ENCODE measurements at places on chromosomes 7 and 10. TPM values are rescaled to one million over a fixed set of nuclear protein-coding genes. Genes with fewer than 3 reads are reported as not detected.

- DNase-seq = no peak
- no peaks in the 10 kb centered on the region for H3K4me1 ChIP-seq
- no peak overlapping the region for H3K27ac ChIP-seq
Observed at GRCh38 chr10:112265745-112266144, 17.5 kb upstream of the TECTB start.

DNA sequence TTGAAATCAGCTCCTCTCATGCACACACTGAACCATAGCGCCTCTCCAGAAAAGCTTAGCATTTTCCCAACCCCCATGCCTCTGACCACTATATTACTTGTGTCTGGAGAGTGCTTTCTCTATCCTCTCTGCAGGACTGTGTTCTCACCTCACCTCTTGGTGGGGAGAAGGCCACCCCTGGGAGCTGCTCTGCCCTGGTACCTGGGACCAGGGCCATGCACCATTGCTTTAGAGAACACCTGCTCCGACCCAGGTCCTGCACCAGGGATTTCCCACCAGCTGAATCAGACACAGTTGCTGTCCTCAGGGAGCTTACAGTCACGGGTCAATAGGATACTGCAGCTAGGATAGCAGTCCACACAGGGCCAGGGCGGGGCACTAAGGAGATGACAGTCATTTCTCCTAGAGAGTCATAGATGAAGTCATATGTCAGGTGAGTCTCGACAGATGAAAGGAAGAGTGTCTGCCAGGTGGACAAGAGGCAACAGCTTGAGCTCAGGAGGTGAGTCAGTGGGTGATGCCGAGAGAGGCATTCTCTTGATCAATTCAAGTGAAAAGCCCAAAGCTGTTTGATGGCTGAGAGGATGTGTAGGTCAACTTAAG lies 619 bp upstream of the LMTK2 start:
- peak; percentile 2 for DNase-seq
- H3K27ac ChIP-seq = peak overlapping the region; percentile 70
- H3K4me3 ChIP-seq = peak overlapping the region; percentile 98
- peaks cover 37% of the 10 kb centered on the region for H3K27me3 ChIP-seq

GRCh38 chr7:91946549-91946948 lies 5.9 kb downstream of the AKAP9 start:
- peaks cover 12% of the 10 kb centered on the region for H3K36me3 ChIP-seq
- H3K4me3 ChIP-seq = no peak overlapping the region
- peaks cover 20% of the 10 kb centered on the region for H3K4me1 ChIP-seq
- no peaks in the 10 kb centered on the region for H3K27me3 ChIP-seq

GRCh38 chr7:35424869-35425495 lies 171.1 kb upstream of the TBX20 start:
- H3K27me3 ChIP-seq = peaks cover 23% of the 10 kb centered on the region
- no peak overlapping the region for H3K4me3 ChIP-seq
- peak; percentile 15 for DNase-seq
- H3K27ac ChIP-seq = no peak overlapping the region
- no peaks in the 10 kb centered on the region for H3K4me1 ChIP-seq

- no peaks in the 10 kb centered on the region for H3K27me3 ChIP-seq
- peaks cover 6% of the 10 kb centered on the region for H3K36me3 ChIP-seq
- H3K4me1 ChIP-seq = no peaks in the 10 kb centered on the region
- DNase-seq = no peak
- no peak overlapping the region for H3K4me3 ChIP-seq
Observed at GRCh38 chr7:17832820-17833355, 107.4 kb downstream of the SNX13 start.

DNA sequence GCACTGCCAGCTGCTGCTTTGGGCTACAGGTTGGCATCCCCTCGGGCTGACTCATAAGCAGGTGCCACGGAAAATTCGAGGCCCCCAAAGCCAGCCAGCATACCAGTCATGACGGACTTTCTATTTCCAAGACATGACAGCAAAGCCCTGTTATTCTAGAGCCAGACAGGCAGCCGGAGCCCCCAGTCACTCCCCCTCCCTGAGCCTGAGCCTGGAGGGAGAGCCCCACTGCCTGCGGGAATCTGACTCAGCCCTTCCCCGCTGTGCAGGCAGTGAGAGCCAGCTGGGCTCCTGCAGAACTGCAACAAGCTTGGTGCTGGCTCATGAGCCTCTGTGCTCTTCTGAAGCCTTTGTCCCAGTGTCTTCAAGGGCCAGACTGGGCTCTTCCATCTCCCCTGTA lies 15.8 kb downstream of the BTBD16 start:
- DNase-seq = no peak
- peaks cover 50% of the 10 kb centered on the region for H3K27me3 ChIP-seq
- H3K4me3 ChIP-seq = no peak overlapping the region
- H3K36me3 ChIP-seq = no peaks in the 10 kb centered on the region
- no peak overlapping the region for H3K27ac ChIP-seq

DNA sequence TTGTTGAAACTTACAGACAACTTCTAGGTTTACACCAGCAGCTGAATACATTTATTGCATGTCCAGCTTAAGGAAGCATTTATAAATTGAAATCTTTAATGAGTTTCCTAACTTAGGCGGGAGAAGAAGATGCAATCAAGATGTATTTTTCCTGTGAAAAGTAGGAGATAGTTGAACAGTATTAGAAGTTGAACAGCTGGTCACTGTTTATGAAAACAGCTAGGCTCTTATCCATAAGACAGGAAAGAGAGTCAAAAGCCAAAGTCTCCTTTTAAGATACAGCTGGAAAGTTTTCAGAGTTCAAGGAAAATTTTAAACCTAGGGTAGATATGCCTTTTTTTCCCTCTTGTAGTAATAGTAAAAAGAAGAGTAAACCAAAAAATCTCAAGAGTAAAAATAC lies 236.1 kb upstream of the FERD3L start:
- no peaks in the 10 kb centered on the region for H3K36me3 ChIP-seq
- no peaks in the 10 kb centered on the region for H3K27me3 ChIP-seq
- DNase-seq = no peak
- H3K4me3 ChIP-seq = no peak overlapping the region
- H3K4me1 ChIP-seq = no peaks in the 10 kb centered on the region

- peaks cover 39% of the 10 kb centered on the region for H3K36me3 ChIP-seq
- no peak overlapping the region for H3K27ac ChIP-seq
- H3K4me3 ChIP-seq = no peak overlapping the region
- DNase-seq = no peak
- H3K27me3 ChIP-seq = no peaks in the 10 kb centered on the region
Observed at GRCh38 chr7:37144423-37144822, 304.2 kb downstream of the ELMO1 start.

DNA sequence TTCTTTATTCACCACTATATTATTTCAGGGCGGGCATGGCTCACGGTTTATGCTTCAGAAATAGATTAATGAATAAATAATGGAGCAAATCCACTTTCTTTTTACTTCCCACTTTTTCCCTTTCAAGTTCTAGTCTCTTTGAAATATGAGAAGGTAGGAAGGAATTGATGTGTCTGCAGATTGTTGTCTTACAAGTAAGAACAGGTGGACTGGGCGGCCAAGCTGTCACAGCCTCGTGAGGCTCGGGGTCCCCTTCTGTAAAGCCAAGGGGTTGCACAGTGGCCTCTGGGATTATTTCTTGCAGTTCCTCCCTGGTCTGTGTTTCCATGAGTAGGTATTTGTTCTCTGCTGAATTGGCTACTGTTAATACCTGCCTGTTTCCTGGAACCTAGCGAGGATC lies 11.2 kb downstream of the VWA2 start:
- H3K4me3 ChIP-seq = no peak overlapping the region
- peaks cover 3% of the 10 kb centered on the region for H3K4me1 ChIP-seq
- no peak overlapping the region for H3K27ac ChIP-seq
- no peak for DNase-seq

DNA sequence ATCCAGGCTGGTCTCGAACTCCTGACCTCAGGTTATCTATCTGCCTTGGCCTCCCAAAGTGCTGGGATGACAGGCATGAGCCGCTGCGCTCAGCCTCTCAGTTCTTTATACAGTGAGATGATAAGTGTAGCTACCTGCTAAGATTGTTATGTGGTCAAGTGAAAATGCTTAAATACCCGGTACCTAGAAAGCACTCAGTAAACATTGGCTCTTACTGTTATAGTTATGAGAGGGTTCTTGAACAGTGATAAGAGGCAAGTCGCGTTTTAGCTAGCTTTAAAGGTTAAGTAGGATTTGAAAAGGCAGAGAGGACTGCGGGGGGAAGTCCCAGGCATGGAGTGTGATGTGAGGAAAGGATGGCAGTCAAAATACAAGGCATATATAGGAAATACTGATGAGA lies 4.5 kb downstream of the ZKSCAN1 start:
- H3K27ac ChIP-seq = peak overlapping the region; percentile 65
- H3K4me1 ChIP-seq = peaks cover 33% of the 10 kb centered on the region
- H3K4me3 ChIP-seq = no peak overlapping the region
- H3K27me3 ChIP-seq = no peaks in the 10 kb centered on the region
- H3K36me3 ChIP-seq = no peaks in the 10 kb centered on the region

GRCh38 chr10:61960396-61961120 lies 59.1 kb downstream of the ARID5B start:
- no peak for DNase-seq
- no peaks in the 10 kb centered on the region for H3K27me3 ChIP-seq
- peaks cover 14% of the 10 kb centered on the region for H3K36me3 ChIP-seq
- H3K4me1 ChIP-seq = peaks cover 79% of the 10 kb centered on the region
- peak overlapping the region; percentile 97 for H3K27ac ChIP-seq
- H3K4me3 ChIP-seq = no peak overlapping the region

DNA sequence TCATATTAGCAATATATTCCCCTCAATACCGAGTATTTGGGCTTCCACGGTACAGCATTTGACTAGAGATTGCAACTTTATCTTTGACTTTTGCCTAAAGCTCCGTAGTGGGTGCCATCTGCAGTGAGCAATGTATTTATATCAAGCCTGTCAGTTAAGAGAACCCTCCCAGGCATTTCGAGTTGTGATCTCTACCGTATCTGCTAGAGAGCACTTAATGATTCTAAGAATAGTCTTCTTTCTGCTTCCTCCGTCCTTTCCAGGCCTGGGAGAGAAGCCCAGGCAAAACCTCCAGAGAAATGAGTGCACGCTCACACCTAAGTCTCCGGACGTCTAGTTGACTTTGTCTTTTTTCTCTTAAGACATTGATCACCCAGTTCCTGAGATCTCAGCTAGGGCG lies 210.6 kb downstream of the KLF6 start:
- no peak overlapping the region for H3K4me3 ChIP-seq
- H3K36me3 ChIP-seq = no peaks in the 10 kb centered on the region
- DNase-seq = no peak
- no peaks in the 10 kb centered on the region for H3K27me3 ChIP-seq

DNA sequence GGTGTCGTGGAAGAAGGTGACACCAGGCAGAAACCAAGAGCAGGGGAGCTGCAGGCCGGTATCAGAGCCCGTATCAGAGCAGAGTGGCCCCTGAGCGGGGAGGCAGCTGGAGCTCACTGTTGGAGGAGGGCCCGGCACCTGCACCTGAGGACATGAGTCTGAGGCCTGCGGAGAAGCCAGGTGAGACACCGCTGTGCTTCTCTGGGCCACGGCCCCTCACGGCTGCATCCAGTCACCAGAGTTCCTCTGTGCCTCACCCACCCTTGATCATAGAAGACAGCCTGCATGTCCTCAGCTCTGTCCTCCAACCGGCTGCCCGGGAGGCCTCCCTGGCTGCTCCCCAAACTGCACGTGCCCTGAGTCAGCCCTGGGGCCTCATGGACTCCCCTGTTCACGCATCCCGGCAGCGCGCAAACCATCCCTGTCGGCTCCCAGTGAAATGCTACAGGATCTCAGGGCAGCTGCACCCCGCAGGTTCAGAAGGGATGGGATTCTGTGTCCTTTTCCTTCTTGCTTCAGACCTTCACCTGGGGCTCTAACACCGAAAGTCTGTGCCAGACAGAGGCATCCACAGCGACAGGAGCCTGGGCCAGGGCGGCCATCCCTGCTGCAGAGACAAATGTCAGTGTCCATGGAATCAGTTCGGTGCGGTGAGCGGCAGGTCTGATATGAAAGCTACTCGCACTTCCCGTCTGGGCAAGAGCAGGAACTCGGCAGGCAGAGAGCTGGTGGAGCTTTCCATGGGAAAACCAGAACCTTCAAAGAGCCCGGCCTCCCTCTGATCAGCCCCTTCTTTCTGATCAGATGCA lies 111.9 kb upstream of the FAM20C start:
- no peaks in the 10 kb centered on the region for H3K36me3 ChIP-seq
- no peak overlapping the region for H3K27ac ChIP-seq
- no peaks in the 10 kb centered on the region for H3K4me1 ChIP-seq
- DNase-seq = no peak
- H3K27me3 ChIP-seq = peaks cover 20% of the 10 kb centered on the region

DNA sequence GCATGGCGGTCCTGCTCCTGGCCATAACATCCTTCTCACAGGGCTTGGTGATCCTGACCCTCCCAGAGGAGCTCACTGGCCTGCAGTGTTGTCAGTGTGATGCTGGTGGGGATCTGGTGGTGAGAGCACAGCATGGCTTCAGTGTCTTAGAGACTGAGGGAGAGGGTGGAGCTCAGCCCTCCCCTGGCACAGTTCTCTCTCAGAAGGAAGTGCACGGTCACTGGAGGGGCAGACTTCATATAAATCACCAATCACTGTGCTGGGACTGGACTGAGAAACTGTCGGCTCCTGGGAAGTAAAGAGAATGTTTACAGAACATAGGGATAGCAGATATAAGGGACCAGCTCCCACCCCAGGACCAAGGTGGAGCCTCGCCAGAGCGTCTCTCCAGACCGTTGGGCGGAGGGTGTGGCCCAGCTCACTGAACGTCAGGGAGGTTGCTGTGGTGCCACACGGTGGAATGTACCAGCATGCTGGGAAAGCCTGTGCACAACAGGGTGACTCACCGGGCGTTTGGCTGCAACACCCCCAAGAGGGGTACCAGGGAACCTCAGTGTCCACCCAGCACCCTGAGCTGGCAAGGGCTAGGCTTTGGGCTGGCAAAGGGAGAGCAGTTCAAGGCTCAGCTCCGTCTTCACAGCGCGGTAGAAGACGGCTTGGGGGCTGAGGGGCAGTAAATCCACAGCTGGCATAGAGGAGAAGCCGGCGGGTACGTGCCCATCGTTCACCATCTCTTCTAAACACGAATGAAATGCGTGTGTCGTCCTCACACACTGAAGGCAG lies 8.8 kb upstream of the GET4 start:
- no peak overlapping the region for H3K27ac ChIP-seq
- no peaks in the 10 kb centered on the region for H3K4me1 ChIP-seq
- no peak for DNase-seq
- H3K4me3 ChIP-seq = no peak overlapping the region
- H3K36me3 ChIP-seq = peaks cover 22% of the 10 kb centered on the region

GRCh38 chr10:122343135-122343800 lies 31.2 kb upstream of the PLEKHA1 start:
- H3K36me3 ChIP-seq = no peaks in the 10 kb centered on the region
- DNase-seq = no peak
- peaks cover 6% of the 10 kb centered on the region for H3K4me1 ChIP-seq
- H3K4me3 ChIP-seq = no peak overlapping the region

- no peaks in the 10 kb centered on the region for H3K27me3 ChIP-seq
- H3K4me3 ChIP-seq = no peak overlapping the region
- peaks cover 11% of the 10 kb centered on the region for H3K36me3 ChIP-seq
Observed at GRCh38 chr10:70410608-70411007, 6.7 kb downstream of the EIF4EBP2 start.

The CALML5 gene
- not detected for polyA plus RNA-seq

The ST8SIA6 gene
- polyA plus RNA-seq = not detected

The GDF2 gene
- not detected for polyA plus RNA-seq

The ZPBP gene
- polyA plus RNA-seq = not detected

The VIPR2 gene
- polyA plus RNA-seq = not detected

The NDUFB8 gene
- 403 TPM for polyA plus RNA-seq

The OR6B1 gene
- not detected for polyA plus RNA-seq

The FAM241B gene
- not detected for polyA plus RNA-seq

The RPS24 gene
- 1,204 TPM for polyA plus RNA-seq

The CTAGE15 gene
- not detected for polyA plus RNA-seq

The ZNF804B gene
- not detected for polyA plus RNA-seq

The ADAM22 gene
- polyA plus RNA-seq = 0.12 TPM

The TET1 gene
- polyA plus RNA-seq = not detected
